ENCODE measurements at places on chromosomes 4 and X.
A peak's percentile ranks its signal among the peaks of the same experiment; 100 is the strongest.

DNA sequence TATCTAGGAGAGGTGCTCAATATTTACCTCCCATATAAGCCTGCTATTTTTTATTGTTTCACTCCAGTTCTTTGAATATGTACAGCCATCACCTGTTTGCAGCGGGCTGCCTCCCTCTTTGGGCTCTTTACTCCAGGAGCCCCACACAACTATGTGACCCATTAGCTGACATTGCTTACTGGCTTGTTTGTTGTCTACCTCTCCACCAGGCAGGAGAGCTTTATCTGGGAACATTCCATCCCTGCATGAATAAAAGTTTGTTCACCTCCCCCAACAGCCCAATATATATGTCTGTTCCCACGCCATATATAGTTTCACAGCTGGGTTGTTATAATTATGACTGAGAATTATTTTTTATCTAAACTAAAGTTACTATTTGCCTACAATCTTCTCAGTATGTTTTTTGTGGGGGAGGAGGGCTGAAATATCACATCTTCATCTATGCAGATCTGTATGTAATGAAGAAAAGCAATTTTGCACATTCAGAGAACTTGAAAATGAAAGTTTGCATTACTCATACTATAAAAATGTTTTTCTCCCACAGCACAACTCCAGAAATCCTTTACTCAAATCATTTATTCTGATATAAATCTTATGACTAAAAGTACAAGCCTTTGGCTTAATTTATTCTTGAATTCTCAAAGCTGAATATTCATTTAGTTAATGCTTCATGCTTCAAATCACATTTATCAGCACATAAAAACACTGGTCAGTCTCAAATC, 61.2 kb upstream of the DAPP1 start:
- H3K27me3 ChIP-seq, result peaks cover 3% of the 10 kb centered on the region
- H3K4me3 ChIP-seq, result no peak overlapping the region
- no peak overlapping the region for H3K27ac ChIP-seq
- no peak for DNase-seq
- peaks cover 21% of the 10 kb centered on the region for H3K4me1 ChIP-seq

DNA sequence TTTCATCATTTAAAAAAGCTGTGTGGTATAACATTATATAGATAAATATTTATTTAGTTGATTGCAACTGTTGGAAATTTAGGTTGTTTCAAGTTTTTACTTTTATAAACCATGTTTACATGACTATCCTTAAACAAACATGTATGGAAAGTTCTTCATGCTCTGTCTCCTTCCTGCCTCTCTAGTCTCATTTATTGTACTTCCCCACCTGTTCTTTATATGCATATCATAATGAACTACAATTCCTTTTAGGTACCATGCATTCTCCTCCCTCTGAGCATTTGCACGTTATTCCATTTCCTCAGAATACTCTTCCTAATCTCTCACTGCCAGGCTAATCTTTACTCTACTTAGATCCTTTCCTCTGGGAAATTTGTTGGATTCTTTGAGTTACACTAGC, 16.9 kb upstream of the ADH6 start:
- H3K4me1 ChIP-seq, result no peaks in the 10 kb centered on the region
- no peak overlapping the region for H3K27ac ChIP-seq
- DNase-seq, result no peak
- H3K36me3 ChIP-seq, result no peaks in the 10 kb centered on the region
- no peaks in the 10 kb centered on the region for H3K27me3 ChIP-seq

DNA sequence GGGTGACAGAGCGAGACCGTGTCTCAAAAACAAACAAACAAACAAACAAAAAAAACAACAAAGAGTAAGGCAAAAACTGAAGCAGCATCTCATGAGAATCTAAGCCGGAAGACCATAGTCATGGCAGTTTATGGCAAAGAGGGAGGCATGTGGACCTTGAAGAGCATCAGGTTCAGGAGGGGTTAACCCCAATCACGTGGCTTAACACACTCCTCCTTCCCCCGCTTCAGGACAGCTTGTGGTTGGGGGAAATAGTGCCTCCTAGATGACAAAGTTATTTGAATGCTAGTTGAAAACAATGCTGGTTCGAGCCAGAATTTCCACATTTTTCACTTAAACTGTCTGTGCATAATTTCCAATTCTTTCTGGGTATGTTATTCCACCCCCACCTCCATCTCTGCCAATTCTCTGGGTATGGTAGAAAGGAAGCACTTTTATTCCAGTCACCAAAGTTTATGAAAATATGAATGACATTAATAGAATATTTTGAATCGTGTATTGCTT, 11.7 kb upstream of the MAP7D3 start:
- no peak for DNase-seq
- H3K27me3 ChIP-seq, result no peaks in the 10 kb centered on the region
- H3K4me3 ChIP-seq, result no peak overlapping the region
- H3K4me1 ChIP-seq, result peaks cover 21% of the 10 kb centered on the region
- H3K36me3 ChIP-seq, result no peaks in the 10 kb centered on the region

DNA sequence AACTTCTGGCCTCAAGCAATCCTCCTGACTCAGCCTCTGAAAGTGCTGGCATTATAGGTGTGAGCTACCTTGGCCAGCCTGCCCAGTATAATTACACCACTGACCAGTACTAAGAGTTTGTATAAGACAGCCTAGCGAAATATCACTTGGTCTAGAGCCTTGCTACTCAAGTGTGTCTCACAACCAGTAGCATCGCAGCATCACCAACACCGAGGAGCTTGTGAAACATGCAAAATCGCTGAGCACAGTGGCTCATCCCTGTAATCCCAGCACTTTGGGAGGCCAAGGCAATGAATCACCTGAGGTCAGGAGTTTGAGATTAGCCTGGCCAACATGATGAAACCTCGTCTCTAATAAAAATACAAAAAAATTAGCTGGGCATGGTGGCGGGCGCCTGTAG, 102.0 kb upstream of the GATB start:
- DNase-seq, result no peak
- H3K27ac ChIP-seq, result no peak overlapping the region
- H3K36me3 ChIP-seq, result no peaks in the 10 kb centered on the region
- H3K4me1 ChIP-seq, result no peaks in the 10 kb centered on the region
- peaks cover 12% of the 10 kb centered on the region for H3K27me3 ChIP-seq

GRCh38 chr4:89572224-89572858, 264.6 kb downstream of the SNCA start:
- no peaks in the 10 kb centered on the region for H3K36me3 ChIP-seq
- H3K27me3 ChIP-seq, result peaks cover 19% of the 10 kb centered on the region
- DNase-seq, result no peak
- no peak overlapping the region for H3K4me3 ChIP-seq

GRCh38 chr4:100244347-100244746, 54.1 kb upstream of the DDIT4L start:
- no peak overlapping the region for H3K4me3 ChIP-seq
- peaks cover 4% of the 10 kb centered on the region for H3K27me3 ChIP-seq
- peaks cover 7% of the 10 kb centered on the region for H3K4me1 ChIP-seq

- H3K27me3 ChIP-seq, result peaks cover 2% of the 10 kb centered on the region
- H3K4me3 ChIP-seq, result no peak overlapping the region
- peaks cover 5% of the 10 kb centered on the region for H3K4me1 ChIP-seq
- no peak for DNase-seq
Observed at GRCh38 chr4:159159611-159160010, 56.7 kb downstream of the RAPGEF2 start.

GRCh38 chr4:18203966-18204365, 182.4 kb upstream of the LCORL start:
- no peaks in the 10 kb centered on the region for H3K36me3 ChIP-seq
- DNase-seq, result no peak
- no peak overlapping the region for H3K4me3 ChIP-seq
- H3K27me3 ChIP-seq, result no peaks in the 10 kb centered on the region

GRCh38 chr4:147194114-147194513, 248.4 kb upstream of the TTC29 start:
- H3K4me3 ChIP-seq, result no peak overlapping the region
- H3K36me3 ChIP-seq, result no peaks in the 10 kb centered on the region
- DNase-seq, result no peak

- no peak for DNase-seq
- H3K4me3 ChIP-seq, result peak overlapping the region; percentile 81
- no peak overlapping the region for H3K27ac ChIP-seq
Observed at GRCh38 chr4:15703439-15703838, 574 bp downstream of the BST1 start.

DNA sequence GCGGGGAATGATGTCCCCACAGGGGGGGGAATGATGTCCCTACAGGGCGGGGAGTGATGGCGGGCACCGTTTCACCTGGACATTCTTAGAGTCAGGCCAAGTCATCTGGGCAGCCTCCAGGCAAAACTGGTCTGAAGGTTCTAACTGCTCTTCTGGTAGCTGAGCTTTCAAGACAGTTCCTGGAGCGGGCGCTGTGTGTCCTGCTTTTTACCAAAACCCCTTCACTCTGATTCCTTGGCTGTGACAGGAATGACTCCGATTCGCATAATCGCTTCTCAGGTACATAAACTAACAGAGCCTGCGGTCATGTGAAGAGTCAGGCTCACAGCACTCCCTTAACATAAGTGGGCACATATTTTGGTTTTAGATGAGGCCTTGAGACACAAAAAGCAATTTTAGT, 836.0 kb downstream of the TRIML1 start:
- no peak overlapping the region for H3K27ac ChIP-seq
- H3K27me3 ChIP-seq, result no peaks in the 10 kb centered on the region
- no peak for DNase-seq
- H3K36me3 ChIP-seq, result no peaks in the 10 kb centered on the region
